ENCODE measurements at places on chromosomes 12 and 14.
A peak's percentile ranks its signal among the peaks of the same experiment; 100 is the strongest.

DNA sequence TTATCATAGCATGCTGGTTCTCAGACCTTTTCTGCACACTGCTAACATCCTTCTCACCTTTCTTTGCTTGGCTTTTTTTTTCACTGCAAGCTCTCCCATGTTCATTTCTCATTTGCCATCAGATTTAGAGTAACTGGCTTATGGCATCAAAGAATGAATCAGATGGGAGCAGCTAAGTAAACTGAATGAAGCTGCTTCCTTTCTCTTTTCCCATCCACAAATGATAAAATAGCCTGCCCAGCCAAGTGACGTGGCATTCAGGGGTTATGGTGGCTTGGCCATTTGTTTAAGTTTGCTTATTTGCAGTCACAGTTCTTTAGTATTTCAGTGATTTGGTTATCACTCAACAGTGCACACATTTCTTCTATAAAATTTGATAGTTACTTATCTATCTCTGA, 708.6 kb downstream of the DIO2 start:
- no peak for DNase-seq

DNA sequence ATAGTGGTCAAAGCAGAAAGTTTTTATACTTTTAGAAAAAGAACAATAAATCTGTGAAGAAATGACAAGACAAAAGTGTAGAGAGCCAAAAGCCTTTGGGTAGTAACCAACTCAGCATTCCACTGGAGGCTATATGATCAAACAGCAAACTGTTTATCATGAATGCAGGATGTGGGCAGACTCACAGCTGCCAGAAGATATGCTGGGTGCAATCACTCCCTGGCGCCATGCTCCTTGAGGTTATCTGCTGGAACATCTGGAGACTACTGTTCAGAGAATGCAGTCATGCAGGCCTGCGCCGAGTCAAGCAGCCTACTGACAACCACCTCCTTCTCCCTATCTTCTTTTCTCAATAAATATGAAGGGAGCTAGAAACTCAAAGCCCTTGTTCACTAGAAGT, 49.0 kb upstream of the SLC8A3 start:
- DNase-seq = no peak

GRCh38 chr12:109310247-109311125, 1.4 kb upstream of the FOXN4 start:
- no peak for DNase-seq

DNA sequence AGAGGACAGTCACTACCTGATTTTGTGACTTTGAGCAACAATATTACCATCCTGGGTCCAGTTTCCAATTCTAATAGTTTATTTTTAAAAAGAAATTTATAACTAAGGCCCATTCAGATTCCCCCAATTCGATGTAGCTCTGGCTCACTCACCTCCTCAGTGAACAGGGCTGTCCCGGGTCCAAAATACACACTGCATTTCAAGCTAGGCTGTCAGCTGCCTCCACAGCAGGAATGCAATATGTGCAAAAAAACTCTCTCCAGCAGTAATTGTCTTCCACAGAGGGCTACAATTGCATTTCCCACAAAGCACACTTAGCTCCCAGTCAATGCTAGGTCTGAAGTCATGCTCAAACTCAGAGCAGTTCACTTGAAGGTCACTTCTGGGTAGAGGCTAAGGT, 39.3 kb upstream of the ZNF641 start:
- no peak for DNase-seq

DNA sequence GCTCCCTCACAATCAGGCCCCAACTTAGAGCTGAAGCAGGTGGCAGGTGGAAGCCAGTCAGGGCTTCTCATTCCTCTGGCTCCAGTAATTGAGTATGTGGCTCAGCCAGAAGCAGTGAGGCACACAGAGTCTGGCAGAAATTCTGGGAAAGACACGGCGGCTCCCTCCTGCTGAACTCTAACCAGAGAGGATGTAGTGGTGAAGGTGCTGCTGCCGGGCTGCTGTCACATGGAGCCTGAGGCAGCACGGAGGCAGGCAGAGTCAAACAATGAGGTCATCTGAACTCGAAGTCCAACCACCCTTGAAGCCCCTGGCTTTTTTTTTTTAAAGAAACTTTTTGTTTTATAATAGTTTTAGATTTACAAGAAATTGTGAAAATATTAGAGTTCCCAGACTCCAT, 33.4 kb upstream of the SMOC1 start:
- DNase-seq = no peak

DNA sequence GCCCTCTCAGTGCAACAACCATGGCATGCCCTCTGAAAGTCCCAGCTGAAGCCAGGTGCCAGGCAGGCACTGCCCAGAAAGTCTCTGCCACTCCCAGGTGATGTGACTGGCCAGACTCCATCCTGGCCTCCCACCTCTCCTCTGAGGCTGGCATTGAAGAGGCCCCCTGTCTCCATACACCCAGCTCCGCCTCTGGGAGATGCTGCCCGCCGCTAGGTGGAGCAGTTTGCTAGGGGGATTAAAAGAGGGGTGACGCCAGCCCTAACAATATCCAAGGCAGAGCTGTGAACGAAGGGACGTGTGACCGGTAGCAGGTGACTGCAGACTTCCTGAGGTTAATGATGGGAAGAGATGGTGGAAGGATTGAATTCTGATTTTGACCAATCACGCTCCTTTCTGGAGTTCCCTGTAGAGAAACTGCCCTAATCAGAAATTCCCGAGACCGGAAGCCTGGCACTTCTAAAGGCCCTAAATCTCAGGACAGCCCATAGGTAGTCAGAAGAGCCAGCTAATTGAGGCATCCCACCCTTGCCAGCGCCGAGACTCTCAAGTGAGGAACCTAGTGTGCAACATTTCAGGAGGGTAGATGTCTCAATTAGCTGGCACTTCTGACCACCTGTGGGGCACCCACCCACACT, 8.3 kb upstream of the PLEK2 start:
- no peak for DNase-seq

- DNase-seq = no peak
These were observed 163.6 kb downstream of the RIMBP2 start for GRCh38 chr12:130552483-130552996.

DNA sequence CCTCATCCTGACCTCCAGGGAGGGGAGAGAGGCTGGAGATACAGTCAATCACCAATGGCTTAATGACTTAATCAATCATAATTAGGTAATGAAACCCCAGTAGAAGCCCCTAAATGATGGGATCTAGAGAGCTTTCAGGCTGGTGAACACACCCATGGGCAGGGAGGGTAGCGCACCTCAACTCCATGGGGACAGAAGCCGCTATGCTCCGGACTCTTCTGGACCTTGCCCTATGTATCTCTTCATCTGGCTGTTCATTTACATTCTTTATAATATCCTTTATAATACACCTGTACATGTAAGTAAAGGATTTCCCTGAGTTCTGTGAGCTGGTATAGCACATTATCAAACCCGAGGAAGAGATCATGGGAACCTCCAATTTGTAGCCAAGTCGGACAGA, 205.9 kb downstream of the STXBP6 start:
- DNase-seq = no peak

DNA sequence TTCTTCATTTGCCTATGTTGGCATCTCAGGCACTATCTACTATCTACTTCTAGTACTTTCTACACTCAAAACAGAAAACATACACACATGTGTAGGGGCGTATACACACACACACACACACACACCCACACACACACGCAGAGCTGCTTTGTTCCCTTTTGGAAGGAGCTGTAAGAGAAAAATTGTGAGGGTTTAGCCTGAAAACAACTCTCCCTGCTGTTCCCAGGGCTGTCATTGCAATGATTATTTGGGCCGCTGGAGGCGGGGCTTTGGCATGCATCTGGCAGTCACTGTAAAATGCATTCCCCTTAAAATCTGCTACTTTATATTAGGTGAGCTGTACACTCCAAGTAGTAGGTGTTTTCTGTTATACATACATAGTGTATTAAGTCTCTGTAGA, 29.1 kb upstream of the SLC38A2 start:
- DNase-seq = no peak

DNA sequence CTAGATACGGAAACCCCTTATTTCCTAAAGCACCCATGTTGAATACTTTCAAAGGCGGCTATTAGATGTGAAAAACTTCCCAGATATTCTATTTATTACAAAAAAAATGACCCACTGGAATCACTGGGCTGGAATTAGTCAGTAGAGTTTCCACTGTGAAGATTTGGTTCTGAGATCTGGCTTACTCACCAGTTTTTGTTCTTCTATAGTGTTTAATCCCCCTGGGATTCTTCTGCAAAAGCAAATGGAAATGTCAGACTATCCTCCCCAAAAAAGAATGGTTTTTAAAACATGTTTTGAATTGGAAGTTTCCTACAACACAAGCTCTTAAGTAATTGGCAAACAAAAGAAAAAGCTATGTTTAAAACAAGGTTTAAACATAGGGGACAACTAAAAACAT, 166.4 kb downstream of the STXBP6 start:
- no peak for DNase-seq

DNA sequence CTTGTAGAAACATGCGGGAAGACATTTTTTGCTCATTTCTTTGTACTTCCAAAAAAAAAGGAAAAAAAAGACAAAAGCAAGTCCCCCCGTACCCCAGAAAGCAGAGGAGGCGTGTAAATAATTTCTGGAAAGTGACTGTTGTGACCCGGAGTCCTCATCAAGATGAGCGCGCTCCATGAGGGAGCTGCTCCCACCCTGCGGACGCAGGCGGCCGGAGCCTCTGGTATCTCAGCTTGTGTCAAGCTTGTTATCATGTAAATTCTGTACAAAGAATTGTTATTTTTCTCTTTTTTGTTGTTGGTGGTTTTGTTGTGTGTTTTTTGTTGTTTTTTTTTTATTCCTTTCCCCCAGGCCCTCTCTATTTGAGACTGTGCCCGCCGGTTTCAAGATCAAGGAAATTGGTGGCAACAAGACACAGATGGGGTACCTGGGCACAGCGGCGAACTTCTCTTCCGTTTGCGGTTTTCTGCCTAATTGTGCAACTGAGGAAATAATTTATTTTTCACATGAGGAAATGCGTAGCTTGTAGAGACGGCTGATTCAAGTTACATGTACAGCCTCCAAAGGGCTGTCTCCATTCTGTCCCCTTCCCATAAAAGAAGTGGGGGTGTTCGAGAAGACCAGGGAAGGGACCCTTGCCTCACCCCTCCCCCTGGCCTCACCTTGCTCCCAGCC, 27.0 kb downstream of the HPD start:
- no peak for DNase-seq

DNA sequence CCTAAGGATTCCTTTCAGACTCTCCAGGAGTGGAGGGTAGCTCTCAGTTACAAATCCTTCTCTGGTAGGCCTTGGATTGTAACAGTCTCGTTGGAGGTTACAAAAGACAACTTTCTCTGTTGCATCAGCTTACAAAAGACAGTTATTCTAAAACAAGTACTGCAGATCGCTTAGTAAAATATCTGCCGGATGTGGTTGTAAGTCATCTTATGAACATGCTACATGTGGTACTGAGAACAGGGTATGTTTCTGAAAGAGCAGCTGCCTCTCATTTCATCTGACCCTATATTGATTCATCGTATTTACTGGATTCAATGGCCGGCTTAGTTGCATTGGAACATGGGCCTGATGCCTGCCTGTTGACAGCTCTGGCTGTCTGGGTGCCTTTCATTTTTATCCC, 157.4 kb downstream of the PTCSC3 start:
- DNase-seq = no peak

GRCh38 chr12:56488041-56488955, at the start of gene GLS2:
Gene GLS2, minus strand, starts transcription at chr12:56488161. Its CDS starts 43 bp downstream, at chr12:56488118.
- peak; percentile 39 for DNase-seq

DNA sequence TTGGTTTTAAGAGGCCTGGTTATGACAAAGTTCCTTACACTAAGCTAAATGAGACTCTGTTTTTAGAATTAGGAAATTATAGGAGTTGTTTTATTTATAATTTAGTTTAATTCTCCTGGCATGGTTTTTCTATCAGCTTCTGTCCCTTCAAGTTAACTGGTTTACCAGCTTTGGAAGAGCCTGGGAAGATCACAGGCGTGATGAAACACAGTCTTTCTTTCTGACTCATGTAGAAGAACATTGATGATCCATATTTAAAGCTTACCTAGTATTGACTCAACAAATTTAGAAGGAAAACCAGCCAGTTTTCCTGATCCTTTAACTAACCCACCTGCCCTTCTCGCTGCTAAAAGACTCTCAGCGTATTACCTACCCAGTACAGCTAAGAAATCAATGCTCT, 155.2 kb downstream of the TGFB3 start:
- no peak for DNase-seq

GRCh38 chr14:55973285-55973800, 144.9 kb upstream of the PELI2 start:
- DNase-seq = no peak

All from activated naive CD4-positive, alpha-beta T cell (primary cell).